HuH-7.5 (cell line): ENCODE measurements at places on chromosomes 1 and 21.
A peak's percentile ranks its signal among the peaks of the same experiment; 100 is the strongest.

GRCh38 chr1:98860329-98860728, 144.3 kb downstream of the PLPPR5 start:
- DNase-seq: no peak

- DNase-seq: no peak
Observed at GRCh38 chr1:180964595-180964994, 51.9 kb downstream of the KIAA1614 start.

GRCh38 chr1:68644504-68644903, 147.6 kb upstream of the DEPDC1 start:
- DNase-seq: no peak

DNA sequence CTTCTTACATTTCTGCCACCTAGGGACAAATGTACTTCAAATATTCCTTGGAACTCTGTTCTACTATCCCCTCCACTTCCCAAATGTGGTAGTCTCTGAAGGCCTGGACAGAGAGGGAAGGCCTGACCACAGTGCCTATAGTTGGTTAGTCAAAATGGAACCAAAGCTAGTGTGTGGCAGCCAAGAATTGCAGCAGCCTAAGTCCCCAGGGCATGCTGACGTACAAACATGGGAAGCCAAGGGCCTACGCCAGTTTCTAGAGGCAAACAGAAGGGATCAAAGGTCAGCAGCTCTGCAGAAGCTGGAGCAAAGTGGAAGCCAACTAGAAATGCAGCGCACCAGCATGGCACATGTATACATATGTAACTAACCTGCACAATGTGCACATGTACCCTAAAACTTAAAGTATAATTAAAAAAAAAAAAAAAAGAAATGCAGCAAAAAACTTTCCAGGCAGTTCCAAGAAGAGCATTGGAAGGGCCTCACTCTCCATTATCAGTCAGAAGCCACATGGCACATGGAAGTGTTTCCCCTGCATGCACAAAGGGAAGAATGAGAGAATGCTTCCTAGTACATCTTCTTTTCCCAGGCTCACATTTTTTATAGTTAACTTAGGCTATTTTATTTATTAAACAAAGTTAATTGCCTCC, 39.4 kb upstream of the GADD45A start:
- DNase-seq: peak; percentile 18

GRCh38 chr1:154553056-154554030, 5.1 kb downstream of the UBE2Q1 start:
- no peak for DNase-seq

DNA sequence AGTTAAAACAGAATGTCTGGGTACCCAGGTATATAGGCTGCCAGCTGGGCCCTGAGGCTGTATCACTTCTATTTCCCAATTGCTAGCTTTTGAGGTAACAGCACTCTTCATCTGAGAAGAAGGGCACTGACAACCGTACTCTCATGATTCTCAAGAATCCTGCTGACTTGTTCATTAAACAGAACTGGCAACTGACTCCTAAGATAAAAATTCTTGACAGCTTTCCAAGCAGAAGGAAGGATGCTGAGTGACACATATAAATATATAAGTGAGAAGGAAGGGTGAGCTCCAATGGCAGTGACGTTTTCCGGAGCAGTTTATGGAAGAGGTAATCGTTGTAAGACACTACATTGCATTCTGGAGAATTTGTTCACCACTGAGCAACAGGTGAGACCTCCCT, 48.1 kb upstream of the NRIP1 start:
- DNase-seq: no peak
